Frontal cortex (tissue), 4 donors: ENCODE measurements at places on chromosomes 3 and 15. TPM values are rescaled to one million over a fixed set of nuclear protein-coding genes. Genes with fewer than 3 reads are reported as not detected.
A peak's percentile ranks its signal among the peaks of the same experiment; 100 is the strongest.

- DNase-seq, result no peak
These were observed 15.5 kb downstream of the TATDN2 start for GRCh38 chr3:10263646-10264363.

DNA sequence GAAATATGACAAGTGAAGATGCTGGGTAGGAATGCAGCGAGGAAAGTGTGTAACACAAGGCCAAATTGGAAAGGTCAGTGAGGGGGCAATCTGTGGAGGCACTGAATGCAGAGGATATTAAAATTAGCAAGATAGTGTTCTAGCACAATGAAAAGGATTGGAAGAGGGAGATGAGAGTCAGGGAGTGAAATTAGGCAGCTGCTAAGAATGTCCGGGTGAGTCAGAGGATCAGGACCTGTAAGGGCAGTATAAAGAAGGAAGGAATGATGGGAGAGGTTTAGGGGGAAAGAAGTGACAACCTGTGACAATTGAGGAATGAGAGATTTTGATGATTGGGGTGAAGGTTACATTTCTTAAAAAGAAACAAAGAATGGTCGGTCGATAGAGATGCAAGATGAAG, 103.5 kb downstream of the UBE3A start:
- DNase-seq, result no peak

GRCh38 chr3:59709702-59710553, 660.1 kb upstream of the CFAP20DC start:
- DNase-seq, result peak; percentile 2

GRCh38 chr3:31699309-31699953, 166.7 kb downstream of the STT3B start:
- DNase-seq, result no peak

- no peak for DNase-seq
These were observed 200.5 kb downstream of the AKAP13 start for GRCh38 chr15:85580879-85581278.

DNA sequence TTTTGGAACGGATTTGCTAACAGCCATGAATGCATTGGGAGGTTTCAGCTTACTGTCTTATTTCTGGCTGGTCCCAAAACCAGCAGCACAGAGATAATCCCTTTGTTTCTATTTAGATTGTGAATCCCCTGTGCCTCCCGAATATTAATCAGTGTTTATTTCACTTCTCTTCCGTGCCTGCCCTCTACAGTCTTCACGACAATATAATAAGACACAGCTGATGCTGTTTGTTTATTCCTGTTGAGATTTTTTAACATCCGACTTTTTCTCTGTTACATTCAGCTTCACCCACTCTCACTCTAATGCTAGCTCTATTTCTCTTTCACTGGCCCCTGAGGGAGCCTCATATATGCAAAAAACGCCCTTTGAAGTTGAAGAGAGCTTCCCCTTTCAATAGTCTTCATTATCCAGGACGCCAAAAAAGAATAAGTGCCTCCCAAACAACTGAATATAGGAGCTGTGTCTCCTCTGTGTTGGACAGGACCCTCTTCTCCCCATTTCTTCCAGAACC, 995.3 kb downstream of the ROBO2 start:
- no peak for DNase-seq

GRCh38 chr3:15512166-15512565, 9.3 kb downstream of the COLQ start:
- peak; percentile 61 for DNase-seq

- DNase-seq, result no peak
These were observed 6.4 kb downstream of the GNAI2 start for GRCh38 chr3:50242381-50242770.

ADGRG7 gene
- not detected for total RNA-seq

DNA sequence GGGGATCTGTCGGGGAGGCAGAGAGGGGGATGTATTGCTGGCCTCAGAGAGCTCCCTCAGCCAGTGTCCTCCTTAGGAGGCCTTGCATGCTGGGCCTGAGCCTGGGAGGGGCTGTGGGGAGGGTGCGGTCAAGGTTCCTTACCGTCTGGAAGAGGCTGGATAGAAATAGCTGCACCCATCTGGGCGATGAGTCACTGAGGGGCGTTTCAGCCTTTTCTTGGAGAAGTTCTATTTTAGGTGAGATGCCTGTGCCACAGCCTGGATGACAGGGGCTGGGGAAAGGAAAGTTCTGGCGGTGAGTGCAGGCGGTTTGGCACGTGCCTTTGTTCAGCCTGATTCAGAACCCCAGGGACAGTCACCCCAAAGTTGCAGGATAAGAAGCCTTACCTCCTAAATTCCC, 35.7 kb upstream of the APEH start:
- no peak for DNase-seq

KLHL6 gene
- 0.41 TPM for total RNA-seq

DNA sequence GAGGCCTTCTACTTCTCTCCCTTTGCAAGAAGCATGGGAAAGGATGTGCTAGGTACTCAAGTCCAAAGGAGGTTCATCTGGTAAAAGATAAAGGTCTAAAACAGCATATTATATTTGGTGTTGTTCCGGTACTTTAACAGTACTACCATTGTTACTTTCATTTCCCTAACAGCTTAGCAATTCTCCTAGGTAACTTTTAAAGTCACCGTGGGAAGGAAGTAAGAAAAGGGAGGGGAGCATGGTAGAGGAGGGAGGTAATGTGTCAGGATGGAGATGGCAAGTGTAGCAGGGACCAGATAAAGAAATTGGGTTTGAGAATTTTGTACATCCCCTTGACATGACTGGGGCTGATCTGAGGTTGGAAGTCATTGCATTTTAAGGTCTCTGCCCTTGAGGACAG, 89.4 kb upstream of the SKOR1 start:
- DNase-seq, result no peak

RLBP1 gene
- 3.3 TPM for total RNA-seq

KBTBD13 gene
- not detected for total RNA-seq

LRRC28 gene
- 24.9 TPM for total RNA-seq

GRCh38 chr3:167967257-167968036, 128.3 kb downstream of the GOLIM4 start:
- no peak for DNase-seq

DNA sequence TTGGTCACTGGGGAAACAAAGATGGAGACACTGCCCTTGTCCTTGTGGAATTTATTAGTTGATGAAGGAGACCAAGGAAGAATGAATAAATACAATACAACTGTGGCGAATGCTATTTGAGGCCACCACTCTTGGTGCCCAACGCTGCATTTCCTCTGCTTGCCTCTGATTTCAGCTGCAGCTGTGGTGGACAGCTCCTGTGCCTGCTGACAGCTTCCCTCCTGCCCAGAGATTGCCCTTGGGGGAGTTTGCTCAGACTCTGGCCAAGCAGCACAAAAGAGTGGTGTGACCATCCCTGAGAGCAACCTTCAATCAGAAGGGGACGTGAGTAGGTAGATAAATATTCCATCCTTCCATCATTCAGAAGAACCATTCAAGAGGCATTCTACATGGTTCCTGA, 64.6 kb upstream of the FHIT start:
- DNase-seq, result no peak

DNA sequence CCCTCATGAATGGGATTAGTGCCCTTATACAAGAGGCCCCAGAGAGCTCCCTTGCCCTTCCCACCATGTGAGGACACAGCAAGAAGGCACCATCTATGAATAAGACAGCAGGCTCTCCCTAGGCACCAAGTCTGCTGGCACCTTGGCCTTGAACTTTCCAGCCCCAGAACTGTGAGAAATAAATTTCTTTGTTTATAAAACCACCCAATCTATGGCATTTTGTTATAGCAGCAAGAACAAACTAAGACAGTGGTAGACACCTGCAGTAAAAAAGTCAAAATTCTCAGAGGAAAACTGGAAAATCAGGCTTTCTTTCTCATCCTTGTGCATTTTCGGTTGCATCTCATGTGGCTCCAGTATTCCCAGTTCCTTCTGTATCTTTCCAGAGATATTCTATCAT, 90.3 kb downstream of the LSM3 start:
- no peak for DNase-seq

DNA sequence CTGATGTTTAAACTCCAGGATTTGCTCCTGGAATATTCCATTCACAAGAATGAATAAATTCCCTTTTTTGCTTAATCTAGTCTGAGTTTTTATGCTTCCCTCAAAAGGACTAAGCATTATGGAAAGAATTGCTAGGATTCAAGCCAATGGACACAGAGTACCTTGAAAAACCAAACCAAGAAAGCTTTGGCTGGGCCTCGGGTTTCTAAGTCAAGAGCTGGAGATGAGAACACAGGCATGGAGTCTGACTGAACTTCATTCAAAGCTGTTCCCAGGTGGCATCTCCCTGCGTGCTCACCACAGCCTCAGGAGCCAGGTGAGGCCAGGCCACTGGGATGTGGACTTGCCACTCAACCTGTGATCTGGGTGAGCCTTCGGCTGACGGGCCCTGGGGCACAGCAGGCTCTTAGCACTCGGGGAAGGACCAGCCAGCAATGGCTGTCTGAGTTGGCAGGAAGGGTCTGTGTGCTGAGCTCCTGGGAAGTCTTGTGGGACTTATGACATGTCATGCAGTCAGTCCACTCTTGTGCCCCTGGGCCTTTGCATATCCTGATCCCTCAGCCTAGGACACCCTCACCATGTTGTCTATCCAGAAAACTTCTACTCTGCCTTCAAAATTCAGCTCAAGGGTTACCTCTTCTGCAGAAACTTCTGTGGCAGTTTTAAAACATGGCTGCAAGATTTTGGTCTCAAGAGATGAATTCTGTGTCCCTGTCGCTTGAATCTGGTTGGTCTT, 21.8 kb downstream of the CRABP1 start:
- DNase-seq, result no peak

DNA sequence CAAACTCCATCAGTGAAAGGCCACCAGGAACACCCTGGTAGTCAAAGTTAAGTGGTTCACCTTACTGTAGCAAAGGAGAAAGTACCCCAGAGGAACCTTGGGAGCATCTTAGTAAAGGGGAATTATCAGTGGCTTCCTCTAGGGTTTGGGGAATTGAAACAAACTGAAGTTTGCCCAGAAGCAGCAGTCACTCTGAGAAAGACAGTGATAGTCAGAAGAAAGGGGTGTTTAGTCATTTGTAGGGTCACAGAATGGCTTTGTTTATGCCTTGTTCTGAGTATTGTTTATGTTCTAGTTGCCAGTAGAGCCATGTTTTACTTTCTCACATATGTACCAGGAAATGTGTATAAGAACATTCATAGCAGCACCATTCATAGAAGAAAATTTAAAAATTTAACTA, 93.8 kb downstream of the FHIT start:
- DNase-seq, result no peak

DNA sequence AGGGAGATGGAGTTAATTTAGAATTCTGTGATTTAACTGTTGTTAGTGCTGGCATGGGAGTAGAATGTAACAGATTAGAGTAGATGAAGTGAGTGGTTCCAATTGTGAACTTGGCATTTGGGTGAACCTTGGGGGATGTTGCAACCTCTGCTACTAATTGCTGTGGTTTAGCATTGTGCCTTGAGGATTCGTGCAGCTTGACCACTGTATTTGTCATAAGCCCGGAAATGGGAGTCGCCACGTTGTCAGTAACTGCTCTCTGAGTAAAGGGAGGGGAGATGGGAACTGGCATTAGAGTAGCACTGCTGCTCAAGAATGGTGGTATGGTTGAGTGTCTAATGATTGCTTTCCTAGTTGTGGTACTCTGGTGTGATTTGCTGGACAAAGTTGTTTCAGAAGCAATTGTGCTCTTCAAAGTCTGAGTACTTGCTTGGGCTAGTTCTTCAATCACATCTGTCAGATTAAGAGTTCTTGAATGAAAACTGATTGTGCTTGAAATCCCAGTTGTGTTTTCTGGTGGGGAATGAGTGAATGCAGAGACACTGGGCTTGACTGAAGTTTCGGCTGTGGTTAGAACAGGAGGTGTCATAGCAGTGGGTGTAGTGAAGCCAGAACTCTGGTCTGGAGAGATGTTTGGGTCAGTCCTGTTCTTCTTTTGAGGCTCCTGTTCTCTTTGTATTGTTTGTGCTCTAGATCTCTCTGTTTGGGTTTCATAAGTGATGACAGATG, 15.4 kb downstream of the IGSF10 start:
- DNase-seq, result no peak

DNA sequence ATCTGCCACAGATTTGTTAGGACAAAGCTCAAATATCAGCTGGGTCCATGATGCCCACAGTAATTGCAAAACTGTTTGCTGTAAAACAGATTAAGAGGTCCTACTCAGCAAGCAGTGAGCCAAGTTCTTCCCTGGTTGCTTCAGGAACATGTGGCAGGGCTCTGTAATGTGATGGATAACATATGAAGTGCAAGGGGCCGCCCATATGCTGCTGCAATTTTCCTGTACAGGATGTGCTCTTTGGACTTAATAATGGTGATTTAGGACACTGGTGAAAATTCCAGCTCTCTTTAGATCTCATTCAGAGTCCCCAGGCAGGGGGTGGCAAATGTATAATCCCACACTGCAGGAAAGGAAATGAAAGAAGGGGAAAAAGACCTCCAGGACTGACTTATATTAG, 289.4 kb downstream of the LSAMP start:
- no peak for DNase-seq

C3orf52 gene
- 0.41 TPM for total RNA-seq

GPR149 gene
- total RNA-seq, result 7.7 TPM

GRCh38 chr15:65286069-65286703, 497 bp downstream of the PARP16 start:
- DNase-seq, result no peak

- DNase-seq, result no peak
These were observed 221.4 kb downstream of the TLE3 start for GRCh38 chr15:69876064-69876940.

GRCh38 chr15:92989470-92989869, 89.3 kb downstream of the CHD2 start:
- no peak for DNase-seq

BCHE gene
- 13.9 TPM for total RNA-seq

PDIA5 gene
- total RNA-seq, result 2.0 TPM

DZIP1L gene
- total RNA-seq, result 4.5 TPM

DNA sequence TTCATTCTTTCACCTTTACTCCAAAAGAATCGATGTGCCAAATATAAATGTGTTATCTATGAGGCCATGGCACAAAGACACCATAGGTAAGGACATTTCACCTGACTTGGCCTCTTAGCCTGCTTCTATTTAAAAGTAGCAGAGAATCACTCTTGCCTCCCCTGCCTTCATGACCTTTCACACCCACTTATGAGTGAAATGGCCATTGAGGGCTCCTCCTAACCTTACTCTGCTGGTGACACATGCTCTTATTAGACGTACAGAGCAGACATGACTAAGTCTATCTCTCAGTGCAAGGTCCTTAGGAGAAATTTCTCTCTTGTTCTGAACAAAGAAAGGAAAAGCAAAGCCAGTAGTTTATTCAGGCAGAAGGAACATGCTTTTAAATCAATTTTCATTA, 150.7 kb downstream of the LRTM1 start:
- DNase-seq, result no peak

DNA sequence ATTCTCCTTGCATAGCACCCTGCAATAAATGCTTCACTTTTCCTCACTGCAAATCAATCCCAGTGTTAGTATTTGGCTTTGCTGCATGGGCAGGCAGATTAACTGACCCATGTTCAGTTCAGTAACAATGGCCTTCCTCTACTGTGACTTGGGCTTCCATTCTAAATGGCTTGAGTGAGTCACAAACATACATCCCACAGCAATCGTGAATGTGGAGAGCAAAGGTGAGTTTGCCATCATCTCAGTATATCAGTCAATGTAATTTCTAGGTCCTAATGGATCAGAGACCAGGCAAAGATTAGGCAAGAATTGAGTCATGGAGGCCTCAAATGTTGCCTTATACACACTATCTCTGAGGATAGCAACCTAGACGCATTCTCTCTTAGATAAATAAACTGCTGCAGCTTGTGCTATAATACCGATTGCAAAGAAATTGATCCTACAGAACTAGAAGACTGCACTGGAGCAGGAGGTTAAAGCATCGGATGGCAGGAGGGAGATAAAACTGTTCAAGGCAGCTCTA, 8.3 kb upstream of the ATP8B4 start:
- no peak for DNase-seq

LHFPL4 gene
- total RNA-seq, result 47.3 TPM

- no peak for DNase-seq
These were observed 12.3 kb downstream of the SMAD3 start for GRCh38 chr15:67077641-67078215.

VPS8 gene
- total RNA-seq, result 145 TPM

IQCF5 gene
- not detected for total RNA-seq
